ENCODE measurements at places on chromosomes 6 and 20.

- peak; percentile 70 for DNase-seq
Measured at GRCh38 chr20:36645998-36646397, at the start of gene SLA2. SLA2 (minus strand) TSS chr20:36646196; CDS start chr20:36641335, 4,861 bp downstream.

DNA sequence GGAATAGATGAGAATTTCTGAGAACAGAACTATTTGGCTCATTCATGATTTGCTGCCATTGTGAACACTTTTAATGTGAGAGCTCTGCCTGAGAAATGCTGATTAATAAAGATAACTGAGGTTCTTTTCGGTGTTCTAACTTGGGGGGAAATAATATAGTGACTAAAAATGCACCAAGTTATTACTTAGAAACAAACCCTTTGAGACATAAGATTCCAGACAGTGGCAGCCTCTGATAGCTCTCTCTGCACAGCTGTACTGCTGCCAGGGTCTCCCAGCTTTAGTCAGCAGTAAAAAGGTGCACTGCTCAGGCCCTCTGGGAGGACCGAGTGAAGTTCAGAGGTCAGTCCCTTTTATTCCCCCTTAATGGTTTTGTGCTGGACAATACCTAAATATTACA, 2.5 kb upstream of the PRDM1 start:
- DNase-seq: no peak

DNA sequence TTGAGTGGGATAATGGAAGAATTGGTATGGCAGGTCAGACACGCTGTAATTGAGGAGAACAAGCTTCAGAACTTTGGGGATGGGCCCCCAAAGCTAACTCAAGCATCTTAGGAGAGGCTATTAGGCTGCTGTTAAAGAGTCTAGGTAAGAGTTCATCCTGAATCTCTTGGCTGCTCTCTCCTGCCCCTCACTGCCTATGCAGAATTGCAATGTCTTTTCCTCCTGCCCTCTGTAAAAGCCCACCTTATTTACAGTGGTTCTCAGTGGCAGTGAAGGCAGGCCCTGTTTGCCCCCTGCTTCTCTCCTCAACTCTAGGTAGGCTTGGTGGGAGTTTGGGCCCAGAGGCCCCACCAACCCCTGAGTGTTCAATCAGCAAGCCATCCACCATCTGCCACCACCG, 55.0 kb downstream of the LYRM2 start:
- no peak for DNase-seq

DNA sequence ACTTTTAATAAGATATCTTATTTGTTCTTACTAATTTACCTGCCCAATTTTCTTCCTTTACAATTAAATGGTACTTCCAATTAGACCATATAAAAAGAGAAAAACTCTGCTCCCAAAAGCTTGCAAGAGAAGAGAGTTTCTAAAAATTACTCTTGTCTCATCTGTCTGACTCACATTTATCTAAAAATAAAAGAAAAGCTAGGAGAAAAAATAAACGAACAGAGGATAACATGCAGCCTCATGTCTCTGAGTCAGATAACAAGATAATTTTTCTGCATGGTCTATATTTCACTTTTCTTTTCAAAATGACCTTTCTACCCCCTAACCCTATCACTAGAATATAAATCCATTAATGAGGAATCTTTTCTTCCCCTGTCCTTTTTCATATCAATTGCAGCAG, 127.2 kb upstream of the TCF21 start:
- DNase-seq: no peak

DNA sequence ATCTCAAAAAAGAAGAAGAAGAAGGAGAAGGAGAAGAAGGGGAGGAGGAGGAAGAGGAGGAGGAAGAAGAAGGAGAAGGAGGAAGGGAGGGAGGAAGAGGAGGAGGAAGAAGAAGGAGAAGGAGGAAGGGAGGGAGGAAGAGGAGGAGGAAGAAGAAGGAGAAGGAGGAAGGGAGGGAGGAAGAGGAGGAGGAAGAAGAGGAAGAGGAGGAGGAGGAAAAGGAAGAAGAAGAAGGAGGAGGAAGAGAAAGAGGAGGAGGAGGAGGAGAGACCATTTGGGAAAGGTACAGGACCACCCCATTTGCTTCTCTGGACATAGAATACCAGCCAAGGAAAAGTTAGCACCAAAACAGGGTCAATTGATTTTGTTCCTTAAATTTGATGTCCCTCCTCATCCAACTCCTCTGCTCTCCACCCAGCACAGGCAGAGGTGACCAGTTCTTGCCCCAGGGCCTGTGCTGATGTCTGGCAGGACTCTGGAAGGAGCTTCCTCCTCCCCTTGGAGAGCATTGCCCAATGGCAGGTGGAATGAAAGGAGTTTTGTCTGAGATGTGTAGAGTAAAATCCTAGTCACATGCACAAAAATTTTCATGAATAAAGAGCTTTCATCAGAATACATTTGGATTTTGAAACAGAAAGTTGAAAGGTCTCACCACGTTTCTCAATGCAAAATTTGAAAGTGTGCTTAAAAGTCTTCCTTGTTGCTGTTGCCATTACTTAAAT, 182.9 kb downstream of the LY86 start:
- no peak for DNase-seq

- DNase-seq: no peak
Measured at GRCh38 chr6:45657226-45657625, 279.5 kb upstream of the SUPT3H start.

DNA sequence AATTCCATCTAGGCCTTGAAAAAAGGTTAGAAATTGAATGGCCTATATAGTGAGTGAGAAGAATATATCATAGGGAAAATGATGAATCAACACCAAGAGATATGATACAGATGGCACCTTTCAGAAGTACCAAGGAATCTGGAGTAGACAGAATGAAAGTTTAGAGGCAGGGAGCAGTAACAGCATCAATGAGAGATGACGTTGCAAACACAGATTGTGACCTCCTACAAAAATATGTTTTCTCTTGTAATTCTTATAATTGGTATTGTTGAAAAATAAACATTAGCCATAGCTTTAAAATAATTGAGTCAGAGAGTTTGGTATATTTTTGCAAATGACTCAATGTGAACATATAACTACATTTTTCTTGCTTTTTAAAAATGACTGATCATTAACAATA, 1223.1 kb upstream of the GJE1 start:
- DNase-seq: no peak

- no peak for DNase-seq
Measured at GRCh38 chr6:38942965-38943364, 105.6 kb upstream of the GLP1R start.

GRCh38 chr20:3126527-3126859, 33.2 kb downstream of the FASTKD5 start:
- no peak for DNase-seq

DNA sequence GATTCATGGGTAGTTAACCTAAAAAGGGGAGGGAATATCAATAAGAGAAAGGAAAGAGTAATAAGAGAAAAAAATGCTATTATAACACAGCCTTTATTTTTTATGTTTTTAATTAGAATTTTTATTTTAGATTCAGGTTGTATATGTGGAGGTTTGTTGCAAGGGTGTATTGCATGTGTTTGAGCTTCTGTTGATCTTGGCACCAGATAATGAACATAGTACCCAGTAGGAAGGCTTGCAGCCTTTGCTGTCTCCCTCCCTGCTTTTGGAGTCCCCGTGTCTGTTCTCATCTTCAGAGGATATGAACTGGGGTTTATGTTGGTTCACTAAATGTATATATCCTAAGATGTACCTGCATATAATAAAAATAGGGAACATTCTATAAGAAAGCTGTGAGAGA, 250.0 kb downstream of the UST start:
- no peak for DNase-seq

DNA sequence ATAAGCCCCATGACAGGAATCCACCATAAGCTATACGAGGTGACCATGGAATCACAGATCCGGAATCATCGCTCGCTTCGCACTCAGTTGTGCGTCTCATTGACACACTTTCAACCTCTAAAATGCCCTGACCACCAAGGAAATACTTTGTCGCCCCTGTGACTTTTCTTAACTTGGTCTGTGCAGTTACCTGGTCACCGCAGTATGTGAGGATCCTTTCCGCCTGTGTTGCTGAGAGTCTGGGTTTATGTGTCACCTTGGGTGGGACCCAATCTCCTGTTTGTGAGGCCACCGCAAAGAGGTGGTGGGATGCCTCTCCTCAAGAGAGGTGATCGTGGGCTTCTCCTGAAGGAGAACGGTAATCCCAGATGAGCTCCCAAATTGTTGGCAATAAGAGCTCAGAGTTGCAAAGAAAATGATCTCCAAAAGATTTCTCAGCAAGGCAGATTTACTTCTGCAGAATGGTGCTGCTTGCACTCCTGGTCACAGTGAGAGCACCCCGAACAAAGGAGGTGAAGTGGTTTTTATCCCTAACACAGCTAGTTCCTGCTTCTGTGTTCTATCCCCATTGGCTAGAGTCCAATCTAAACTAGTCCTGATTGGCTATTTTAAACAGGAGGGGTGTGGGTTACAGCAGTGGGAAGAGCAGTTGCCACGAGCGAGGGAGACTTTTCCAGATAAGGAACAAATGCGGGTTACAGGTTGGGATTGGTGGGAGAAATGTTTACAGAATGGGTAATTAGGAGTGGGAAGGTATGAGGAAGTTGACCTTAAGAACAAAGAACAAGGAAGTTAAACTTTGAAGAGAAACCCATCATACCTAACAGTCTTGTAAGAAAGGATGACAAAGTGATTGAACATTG, 9.1 kb upstream of the ZNFX1 start:
- DNase-seq: no peak

- DNase-seq: no peak
Measured at GRCh38 chr6:45132059-45132458, 196.1 kb upstream of the RUNX2 start.

DNA sequence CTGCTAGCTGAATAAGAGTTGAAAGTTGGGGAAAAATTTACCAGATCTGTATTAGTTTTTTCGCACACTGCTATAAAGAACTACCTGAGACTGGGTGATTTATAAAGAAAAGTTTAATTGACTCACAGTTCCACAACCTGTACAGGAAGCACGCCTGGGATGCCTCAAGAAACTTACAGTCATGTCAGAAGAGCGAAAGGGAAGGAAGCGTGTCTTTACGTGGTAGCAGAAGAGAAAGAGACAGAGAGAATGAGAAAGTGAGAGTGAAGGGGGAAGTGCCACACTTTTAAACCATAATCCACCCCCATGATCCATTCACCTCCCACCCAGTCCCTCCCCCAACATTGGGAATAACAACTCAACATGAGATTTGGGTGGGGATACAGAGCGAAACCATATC, 79.6 kb downstream of the KHDC1L start:
- DNase-seq: no peak

DNA sequence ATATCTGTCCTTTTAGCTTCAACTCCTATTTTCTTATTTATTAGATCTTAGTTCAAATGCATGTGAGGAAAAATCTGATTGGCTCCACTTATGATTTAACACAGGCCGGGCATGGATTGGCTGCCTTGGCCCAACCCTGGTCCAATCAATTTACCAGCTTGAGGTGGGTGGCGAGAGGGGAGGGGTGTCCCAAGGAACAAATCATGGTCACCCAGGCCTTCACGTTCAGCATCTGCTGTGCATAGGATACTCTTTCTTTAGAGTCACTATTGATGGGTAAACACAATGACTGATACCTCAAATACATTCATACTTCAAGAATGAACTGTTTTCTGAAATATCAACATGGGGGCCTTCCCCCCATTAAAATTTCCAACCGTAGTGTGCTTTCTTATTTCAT, 14.9 kb upstream of the BACH2 start:
- DNase-seq: no peak

- DNase-seq: no peak
Measured at GRCh38 chr6:100305209-100305869, 159.4 kb downstream of the SIM1 start.

DNA sequence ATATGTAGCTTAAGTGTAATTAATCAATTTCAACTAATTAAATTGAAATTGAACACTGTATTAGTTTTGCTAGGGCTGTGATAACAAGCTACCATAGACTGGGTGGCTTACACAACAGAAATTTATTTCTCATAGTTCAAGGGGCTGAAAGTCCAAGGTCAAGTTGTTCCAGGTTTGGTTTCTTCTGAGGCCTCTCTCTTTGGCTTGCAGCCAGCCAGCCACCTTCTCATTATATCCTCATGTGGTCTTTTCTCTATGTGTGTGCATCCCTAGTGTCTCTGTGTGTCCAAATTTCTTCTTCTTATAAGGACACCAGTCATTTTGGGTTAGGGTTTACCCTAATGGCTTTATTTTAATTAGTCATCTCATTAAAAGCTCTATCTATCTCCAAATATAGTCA, 611.7 kb downstream of the UTRN start:
- DNase-seq: no peak

DNA sequence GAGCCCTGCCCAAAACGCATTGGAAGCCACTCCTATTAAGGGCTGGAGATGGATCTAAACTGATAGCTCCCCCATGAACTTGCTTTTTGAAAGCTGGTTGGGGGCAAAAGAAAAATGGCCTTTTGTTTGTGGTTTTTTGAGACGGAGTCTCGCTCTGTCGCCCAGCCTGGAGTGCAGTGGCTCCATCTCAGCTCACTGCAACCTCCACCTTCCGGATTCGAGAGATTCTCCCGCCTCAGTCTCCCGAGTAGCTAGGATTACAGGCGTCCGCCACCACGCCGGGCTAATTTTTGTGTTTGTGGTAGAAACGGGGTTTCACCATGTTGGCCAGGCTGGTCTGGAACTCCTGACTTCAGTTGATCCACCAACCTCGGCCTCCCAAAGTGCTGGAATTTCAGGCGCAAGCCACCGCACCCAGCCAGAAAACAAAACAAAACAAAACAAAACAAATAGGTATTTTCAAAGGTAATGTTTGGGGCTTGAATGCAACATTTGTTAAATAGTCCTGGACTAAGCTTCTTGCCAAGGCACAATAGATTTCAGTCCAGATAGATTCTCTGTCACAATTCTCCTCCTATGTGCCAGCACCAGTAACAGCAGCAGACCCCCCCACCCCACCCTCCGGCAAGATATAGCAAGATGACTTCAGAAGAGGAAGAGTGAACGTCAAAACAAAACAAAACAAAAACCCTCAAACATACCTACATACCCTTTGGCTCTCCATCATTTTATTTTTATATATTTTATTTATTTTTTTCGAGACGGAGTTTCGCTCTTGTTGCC, 26.5 kb upstream of the ABT1 start:
- DNase-seq: no peak

DNA sequence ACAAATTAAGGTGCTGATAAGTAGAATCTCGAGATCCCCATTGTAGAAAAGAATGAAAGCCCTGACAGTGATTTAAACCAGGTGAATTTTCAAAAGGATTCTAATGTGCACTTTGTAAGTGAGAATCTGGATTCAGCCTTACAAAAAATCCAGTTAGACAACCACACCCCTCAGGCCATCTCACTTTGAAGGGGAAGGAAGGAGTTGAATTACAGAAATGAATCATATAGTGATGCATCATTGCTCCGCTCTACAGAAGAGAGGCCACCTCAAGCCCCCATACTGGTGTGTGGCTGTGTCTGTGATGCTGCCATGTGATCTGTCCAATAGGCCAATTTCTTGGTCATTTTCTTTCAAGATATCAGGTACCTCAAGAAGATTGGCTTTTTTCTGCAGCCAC, 85.5 kb upstream of the NT5E start:
- DNase-seq: no peak

GRCh38 chr20:19185083-19185482, 27.4 kb upstream of the SLC24A3 start:
- DNase-seq: no peak

- no peak for DNase-seq
Measured at GRCh38 chr20:59692139-59692538, 87.8 kb downstream of the PHACTR3 start.

All from activated gamma-delta T cell treated with Interleukin-2 at 50 U/mL for 16 hours (primary cell).